Central memory CD8-positive, alpha-beta T cell (primary cell): ENCODE measurements at places on chromosomes 13 and 19.

DNA sequence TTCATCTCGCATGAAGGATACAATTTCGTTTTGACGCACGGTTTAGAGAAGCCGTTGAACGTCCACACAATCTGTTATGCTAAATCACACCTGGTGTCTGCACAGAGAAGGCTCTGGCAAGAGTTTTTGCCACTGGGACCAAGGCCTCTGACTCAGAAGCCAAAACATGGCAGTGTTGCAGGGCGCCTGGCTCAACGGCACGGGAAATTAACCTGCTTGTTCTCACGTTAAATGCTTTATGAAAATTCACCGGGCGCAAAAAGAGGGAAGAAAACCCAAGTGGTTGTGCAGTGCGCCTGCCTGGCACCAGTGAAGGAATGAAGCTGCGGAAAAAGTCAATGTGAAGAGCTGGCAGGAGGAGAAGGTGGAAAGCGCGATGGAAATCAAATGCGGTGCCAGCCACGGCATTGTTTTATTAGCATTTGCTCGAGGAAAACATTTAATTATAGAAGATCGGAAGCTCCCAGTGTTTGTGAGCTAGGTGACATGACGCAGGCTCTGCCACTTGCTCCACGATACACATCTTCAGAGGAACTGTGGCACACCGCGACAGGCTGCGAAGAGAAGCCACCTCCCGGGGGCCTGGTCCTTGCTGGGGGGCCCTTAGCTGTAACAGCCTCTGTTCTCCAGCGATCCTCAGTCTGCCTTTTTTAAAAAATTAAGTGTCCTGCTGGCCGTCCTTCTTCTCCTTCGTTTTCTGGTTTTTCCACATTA is 126.2 kb downstream of the ZIC5 start:
- no peak for DNase-seq

GRCh38 chr19:5977222-5977784 is 637 bp downstream of the RANBP3 start:
- DNase-seq, result no peak

- no peak for DNase-seq
Measured at GRCh38 chr19:36605877-36606478, 865 bp downstream of the ZNF382 start.

DNA sequence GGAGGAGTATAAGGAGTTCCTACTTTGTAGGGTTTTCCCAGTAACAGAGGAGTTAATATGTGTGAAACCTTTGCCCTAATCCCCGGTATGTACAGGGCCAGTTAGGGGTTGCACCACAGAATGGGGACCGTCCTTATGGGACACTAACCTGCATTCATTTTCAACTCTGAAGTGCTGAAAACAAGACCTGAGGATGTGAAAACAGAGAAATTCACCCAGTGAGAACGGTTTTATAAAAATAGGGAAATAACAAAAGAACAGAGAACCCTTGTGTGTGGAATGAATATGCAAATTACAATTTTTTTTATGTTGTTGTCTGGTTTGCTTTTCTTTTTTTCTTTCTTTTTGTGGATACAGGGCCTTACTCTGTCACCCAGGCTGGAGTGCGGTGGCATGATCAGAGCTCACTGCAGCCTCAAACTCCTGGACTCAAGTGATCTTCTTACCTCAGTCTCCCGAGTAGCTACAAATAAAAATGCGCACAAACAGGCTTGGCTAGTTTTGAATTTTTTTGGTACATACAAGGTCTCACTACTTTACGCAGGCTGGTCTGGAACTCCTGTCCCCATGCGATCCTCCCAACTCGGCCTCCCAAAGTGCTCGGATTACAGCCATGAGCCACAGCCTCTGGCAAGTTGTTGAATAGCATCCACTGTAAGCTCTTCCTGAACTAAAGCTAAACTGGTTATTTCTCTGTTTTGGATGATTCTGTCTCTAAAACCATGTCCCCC is 10.6 kb downstream of the CLC start:
- no peak for DNase-seq

DNA sequence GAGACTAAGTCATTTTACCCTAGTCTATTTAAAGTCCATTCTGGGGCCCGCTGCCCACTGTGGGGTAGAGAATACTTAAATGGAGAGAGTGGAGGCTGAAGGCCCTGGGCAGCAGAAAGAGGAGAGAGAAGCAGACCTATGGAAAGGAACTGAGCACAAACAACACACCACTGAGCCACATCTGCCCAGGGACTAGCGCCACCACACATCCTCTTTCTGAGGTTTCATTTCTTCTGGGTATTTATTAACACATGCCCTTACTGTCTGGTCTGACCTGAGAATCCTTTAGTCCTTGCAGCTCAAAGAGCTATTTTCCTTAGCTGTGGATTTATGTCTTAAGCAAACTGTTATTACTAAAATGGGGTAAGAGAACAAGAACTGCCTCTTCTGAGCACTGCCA is 154.0 kb downstream of the NALCN start:
- no peak for DNase-seq

- no peak for DNase-seq
Measured at GRCh38 chr19:38417544-38418506, 8.2 kb downstream of the RASGRP4 start.

- DNase-seq, result no peak
Measured at GRCh38 chr13:52459668-52460067, 4.4 kb downstream of the CKAP2 start.

- no peak for DNase-seq
Measured at GRCh38 chr13:102462570-102462969, 60.7 kb upstream of the FGF14 start.

DNA sequence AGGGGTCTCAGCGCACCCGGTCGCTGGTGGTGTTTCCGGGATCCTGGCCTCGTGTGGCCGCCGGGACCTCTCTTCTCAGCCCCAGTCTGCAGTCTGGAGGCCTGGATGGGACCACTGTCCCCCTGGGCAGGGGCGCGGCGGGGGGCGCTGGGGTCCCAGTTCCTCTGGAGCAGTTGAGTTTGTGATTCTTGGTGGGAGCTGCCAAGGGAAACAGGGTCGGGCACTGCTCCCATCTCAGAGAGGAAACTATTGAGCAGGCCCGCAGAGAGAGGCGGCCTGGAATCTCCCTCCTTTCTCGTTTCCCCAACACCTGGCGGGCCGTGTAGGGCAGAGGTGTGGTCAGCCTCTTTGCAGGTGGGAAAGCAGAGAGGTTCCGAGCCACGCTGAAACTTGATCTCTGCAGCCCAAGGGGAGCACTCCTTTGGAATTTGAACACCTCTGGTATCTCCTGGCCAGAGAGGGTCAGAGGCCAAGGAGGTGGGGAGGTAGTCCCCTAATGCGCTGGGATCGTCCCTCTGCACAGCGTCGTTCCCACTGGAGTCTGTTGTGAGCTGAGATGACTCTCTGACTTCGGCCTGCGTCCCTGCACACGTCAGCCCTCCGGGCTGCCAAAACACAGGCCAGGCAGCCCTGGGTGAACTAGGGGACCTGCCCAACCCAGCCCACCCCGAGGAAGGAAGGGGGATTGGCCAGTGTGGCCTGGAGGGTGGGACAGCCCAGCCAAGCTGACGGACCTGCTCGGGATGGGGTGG is 741 bp downstream of the PLEKHF1 start:
- no peak for DNase-seq

GRCh38 chr19:41861846-41862245 is 1.8 kb downstream of the RPS19 start:
- DNase-seq, result no peak

DNA sequence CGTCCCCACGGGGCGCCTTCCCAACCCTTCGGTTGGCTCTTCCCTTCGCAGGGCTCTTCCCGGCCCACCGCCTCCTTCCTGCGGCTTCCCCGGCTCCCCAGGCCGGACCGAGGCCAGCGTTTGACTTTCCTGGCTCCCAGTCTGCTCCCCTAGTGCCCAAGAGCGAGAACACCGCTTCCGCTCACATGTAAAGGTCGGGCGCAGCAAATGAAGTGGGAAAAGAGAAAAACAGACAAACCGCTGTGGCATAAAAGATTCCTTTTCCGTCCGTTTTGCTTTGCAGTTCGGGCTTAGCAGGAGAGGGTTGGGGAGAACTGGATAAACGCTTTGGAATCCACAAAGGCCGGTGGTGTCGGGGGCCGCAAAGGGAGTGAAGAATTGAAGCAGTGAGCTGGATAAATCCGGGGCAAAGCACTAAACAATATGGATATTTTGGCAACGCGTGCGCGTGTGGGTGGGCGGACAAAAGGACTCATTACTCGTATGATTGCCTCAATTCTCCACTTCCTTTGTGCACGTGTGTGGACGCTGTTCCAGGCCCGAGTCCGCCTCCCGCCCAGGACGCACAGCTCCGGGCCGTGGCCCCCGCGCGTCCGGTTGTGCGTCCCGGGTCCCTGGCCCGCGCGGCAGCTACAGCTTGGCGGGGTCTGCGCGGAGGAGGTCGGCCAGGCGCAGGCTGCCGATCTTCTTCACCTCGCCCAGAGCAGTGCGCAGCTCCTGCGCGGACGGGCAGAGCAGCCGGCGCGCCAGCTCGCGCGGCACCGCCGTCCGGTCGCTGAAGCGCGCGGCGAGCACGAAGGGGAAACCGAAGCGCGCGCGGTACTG is 8.6 kb upstream of the CDX2 start:
- DNase-seq, result no peak

- no peak for DNase-seq
Measured at GRCh38 chr19:52140032-52140710, 433 bp upstream of the ZNF616 start.

- no peak for DNase-seq
Measured at GRCh38 chr13:42276683-42277082, 4.7 kb downstream of the AKAP11 start.

DNA sequence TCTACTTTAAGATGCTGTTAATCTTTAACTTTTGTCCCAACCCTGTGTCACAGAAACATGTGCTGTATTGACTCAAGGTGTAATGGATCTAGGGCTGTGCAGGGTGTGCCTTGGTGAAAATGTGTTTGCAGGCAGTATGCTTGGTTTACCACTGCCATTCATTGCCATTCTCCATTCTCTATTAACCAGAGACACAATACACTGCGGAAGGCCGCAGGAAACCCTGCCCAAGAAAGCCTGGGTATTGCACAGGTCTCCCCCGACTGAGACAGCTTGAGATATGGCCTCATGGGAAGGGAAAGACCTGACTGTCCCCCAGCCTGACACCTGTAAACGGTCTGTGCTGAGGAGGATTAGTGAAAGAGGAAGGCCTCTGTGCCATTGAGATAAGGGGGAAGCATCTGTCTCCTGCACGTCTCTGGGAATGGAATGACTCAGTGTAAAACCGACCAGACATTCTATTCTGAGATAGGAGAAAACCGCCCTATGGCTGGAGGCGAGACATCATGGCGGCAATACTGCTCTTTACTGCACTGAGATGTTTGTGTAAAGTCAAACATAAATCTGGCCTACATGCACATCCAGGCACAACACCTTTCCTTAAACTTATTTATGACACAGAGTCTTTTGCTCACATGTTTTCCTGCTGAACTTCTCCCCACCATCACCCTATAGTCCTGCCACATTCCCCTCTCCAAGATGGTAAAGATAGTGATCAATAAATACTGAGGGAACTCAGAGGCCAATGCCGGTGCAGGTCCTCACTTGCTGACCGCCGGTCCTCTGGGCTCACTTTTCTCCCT is 13.1 kb upstream of the ZNF888 start:
- no peak for DNase-seq

DNA sequence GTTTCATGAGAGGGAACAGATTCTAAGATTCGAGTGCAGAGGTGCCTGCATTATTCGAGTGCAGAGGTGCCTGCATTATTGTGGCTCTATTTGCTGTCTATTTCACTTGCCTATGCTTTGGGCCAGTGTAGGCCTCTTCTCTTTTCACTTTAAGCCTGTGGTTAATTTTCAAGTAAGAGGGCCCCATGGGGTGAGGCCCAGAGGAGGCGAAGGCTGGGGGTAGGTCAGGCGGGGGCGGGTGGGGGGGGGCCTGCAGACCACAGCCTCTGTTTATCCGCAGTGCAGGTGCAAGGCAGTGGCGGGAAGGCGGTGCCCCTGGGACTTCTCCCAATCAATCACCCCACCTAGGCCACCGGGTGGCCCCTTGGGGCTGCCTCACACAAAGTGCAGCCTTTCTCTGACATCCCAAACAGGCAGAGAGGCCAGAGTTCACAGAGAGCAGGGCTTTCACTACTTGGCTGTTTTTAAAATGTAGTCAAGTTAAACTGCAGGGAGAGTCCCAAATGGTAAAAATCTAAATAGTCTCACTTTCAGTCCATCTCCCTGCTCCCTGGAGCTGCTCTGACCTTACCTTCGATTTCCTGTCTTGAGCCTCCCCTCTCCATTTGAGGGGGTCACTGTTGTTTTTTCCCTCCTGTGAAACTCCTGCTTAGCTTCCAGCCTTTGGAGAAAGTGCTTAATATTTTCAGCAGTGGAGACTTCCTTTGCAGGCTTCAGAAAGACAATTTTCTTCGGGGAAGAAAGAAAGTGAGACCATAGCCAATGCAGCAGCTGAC is 249.0 kb downstream of the DLEU7 start:
- DNase-seq, result no peak

DNA sequence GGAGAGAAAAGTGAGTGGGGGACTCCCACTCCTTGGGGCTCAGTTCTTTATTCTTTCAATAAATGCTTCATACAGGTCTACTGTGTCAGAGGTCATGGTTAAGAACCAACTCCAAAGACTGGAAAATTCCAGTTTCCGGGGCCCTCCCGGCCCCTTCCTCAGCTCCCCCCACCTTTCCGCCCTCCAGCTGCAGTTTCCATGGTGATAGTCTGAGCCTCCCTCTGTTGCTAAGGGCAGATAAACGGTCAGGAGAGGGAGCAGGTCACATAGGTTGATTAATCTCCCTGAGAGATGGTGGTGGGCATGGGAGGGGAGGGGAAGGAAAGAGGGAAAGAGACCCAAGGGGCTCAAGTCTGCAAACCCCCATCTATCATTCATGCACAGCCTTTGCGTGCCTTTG is 131.5 kb upstream of the USP29 start:
- no peak for DNase-seq
